ENCODE measurements at places on chromosomes 5 and 9. TPM values are rescaled to one million over a fixed set of nuclear protein-coding genes. Genes with fewer than 3 reads are reported as not detected.
A peak's percentile ranks its signal among the peaks of the same experiment; 100 is the strongest.

The IRX4 gene
- not detected for total RNA-seq

The GRIN1 gene
- total RNA-seq = not detected

The GIN1 gene
- 12.6 TPM for total RNA-seq

The PCDHA4 gene
- 0.88 TPM for total RNA-seq

DNA sequence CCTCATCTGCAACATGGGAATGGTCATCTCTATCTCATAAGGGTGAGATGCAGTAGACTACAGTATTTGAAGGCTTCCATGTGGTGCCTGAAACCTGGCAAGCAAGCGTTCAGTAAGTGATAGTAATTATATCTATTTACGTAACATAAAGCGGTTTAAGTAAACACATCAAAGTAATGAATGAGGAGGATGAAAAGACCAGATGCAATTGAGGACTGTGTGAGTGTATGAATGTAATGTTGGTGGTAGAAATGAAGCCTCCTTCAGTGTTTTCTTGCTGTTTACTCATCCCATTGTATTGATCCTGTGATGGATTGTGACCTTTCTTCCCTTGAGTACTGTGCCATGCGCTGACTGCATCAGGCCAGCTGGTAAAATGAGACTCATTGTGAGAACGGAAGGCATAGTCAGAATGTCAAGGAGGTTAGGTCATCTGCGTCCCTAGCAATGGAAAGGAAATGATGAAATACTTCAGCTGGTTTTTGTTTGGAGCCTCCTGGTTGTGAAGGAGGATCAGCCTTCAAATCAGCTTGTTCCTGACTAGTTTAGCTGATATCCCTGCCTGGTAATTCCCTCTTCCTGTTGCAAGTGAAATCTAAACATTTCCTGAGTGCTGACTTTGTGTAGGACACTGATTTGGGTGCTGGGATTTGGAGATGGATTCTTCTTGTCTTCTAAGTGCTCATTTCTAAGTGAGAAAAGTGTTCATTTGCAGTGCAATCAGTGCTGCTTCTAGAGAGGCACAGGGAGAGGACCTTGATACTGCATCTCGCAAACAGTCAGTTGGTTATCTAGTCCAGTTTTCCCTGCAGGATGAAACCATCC lies 35.6 kb downstream of the TNFSF8 start:
- no peaks in the 10 kb centered on the region for H3K27me3 ChIP-seq
- H3K4me3 ChIP-seq = no peak overlapping the region
- H3K4me1 ChIP-seq = no peaks in the 10 kb centered on the region
- no peak for DNase-seq

DNA sequence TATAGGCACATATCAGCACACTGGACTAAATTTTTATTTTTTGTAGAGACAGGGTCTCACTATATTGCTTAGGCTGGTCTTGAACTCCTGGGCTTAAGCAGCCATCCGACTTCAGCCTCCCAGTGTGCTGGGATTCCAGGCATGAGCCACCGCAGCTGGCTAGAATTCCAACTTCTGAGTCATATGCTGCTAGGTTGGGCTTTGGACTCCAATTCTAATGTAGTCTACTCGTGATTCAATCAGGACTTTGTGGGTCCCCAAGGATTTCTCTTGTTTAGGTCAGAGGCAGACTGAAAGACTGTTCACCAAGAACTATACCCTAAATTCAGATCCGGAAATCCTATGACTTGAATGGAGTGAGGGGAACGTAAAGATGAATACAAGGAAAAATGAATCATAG lies 68.2 kb upstream of the CHD1 start:
- H3K4me1 ChIP-seq = no peaks in the 10 kb centered on the region
- no peaks in the 10 kb centered on the region for H3K27me3 ChIP-seq
- H3K36me3 ChIP-seq = no peaks in the 10 kb centered on the region
- no peak for DNase-seq

DNA sequence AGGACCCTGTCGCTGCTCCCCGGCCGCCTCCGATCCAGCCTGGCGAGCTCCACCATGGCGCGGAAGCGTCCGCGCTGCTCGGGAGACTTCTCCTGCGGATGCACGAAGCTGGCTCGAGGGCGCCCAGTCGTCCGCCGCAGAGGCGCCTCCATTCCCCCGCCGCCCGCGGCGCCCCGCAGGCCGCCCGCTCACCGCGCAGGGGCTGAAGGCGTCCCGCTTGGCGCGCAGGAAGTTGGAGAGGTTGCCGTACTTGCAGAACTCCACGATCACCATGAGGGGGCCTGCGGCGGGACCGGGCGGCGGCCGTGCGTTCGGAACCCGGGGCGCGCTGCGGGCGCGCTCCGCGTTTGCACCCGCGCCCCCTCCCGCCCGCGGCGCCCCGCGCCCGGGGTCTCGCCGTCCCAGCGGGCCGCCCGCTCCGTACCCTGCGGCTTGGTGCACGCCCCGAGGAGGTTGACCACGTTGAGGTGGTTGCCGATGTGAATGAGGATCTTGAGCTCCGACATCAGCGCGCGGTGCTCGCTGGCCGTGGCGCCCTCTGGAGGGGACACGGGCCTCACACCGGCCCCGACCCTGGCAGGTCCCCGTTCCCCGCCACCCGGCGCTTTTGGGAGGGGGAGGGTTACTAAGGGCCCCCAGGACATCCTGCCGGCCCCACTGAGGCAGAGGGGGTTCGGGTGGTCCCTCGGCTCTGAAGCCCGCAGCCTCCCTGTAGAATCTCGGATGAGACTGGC lies 27.7 kb upstream of the SCGB3A1 start:
- no peak overlapping the region for H3K4me3 ChIP-seq
- H3K27me3 ChIP-seq = no peaks in the 10 kb centered on the region
- no peaks in the 10 kb centered on the region for H3K36me3 ChIP-seq
- no peak overlapping the region for H3K27ac ChIP-seq
- H3K4me1 ChIP-seq = no peaks in the 10 kb centered on the region

DNA sequence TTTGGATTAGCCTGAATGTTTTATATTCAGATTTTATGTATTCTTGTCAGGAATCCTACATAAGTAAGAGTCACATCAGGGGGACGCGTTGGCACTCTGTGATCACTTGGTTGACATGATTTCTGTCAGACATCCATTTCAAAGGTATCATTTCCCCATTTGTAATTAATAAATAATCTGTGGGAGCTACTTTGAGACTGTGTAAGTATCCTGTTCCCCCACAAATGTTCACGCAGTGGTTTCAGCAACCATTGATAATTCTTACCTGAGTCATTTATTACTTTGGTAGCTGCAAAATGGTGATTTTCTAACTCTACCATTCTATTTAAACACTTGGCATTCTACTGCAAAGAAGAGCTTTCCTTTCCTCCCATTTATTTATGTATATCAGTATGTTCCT lies 56.9 kb upstream of the TBC1D2 start:
- H3K27me3 ChIP-seq = no peaks in the 10 kb centered on the region
- H3K36me3 ChIP-seq = no peaks in the 10 kb centered on the region
- no peak for DNase-seq
- no peaks in the 10 kb centered on the region for H3K4me1 ChIP-seq
- no peak overlapping the region for H3K27ac ChIP-seq

GRCh38 chr9:76985581-76985980 lies 33.9 kb upstream of the FOXB2 start:
- H3K27ac ChIP-seq = no peak overlapping the region
- no peaks in the 10 kb centered on the region for H3K4me1 ChIP-seq
- no peak overlapping the region for H3K4me3 ChIP-seq
- H3K36me3 ChIP-seq = no peaks in the 10 kb centered on the region

DNA sequence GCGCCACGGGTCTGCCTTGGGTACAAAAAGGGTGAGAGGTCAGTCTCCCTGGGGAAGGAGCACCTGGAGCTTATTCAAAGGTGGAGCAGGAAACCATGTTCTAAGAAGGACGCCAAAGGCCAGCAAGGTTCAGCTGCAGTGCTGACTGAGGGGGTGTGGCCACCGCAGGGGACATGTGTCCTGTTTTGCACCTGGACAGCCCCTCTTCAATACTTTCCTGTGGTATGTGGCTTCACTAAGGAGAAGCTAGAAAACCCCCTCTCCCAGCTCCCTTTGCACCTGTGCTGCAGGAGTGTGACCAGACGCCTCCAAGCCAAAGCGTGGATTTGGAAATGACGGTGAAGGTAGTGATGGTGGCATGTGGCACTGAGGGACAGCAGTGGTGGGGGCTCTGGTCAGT lies 23.6 kb downstream of the TRIM14 start:
- no peak for DNase-seq
- no peak overlapping the region for H3K4me3 ChIP-seq
- no peaks in the 10 kb centered on the region for H3K36me3 ChIP-seq
- H3K4me1 ChIP-seq = no peaks in the 10 kb centered on the region

- no peak for DNase-seq
- peak overlapping the region; percentile 96 for H3K27ac ChIP-seq
- no peaks in the 10 kb centered on the region for H3K4me1 ChIP-seq
Measured at GRCh38 chr9:97985058-97985861, 2.1 kb downstream of the ANP32B start.

GRCh38 chr5:86983208-86983607 lies 284.5 kb upstream of the RASA1 start:
- H3K27me3 ChIP-seq = no peaks in the 10 kb centered on the region
- no peaks in the 10 kb centered on the region for H3K4me1 ChIP-seq
- H3K36me3 ChIP-seq = no peaks in the 10 kb centered on the region
- no peak for DNase-seq
- H3K4me3 ChIP-seq = no peak overlapping the region

- no peaks in the 10 kb centered on the region for H3K36me3 ChIP-seq
- H3K27ac ChIP-seq = no peak overlapping the region
- no peak overlapping the region for H3K4me3 ChIP-seq
- H3K27me3 ChIP-seq = no peaks in the 10 kb centered on the region
- no peak for DNase-seq
- no peaks in the 10 kb centered on the region for H3K4me1 ChIP-seq
Measured at GRCh38 chr5:181198905-181199519, 6.0 kb downstream of the TRIM7 start.

- peaks cover 78% of the 10 kb centered on the region for H3K4me1 ChIP-seq
- no peak for DNase-seq
- H3K4me3 ChIP-seq = no peak overlapping the region
- peak overlapping the region; percentile 100 for H3K27ac ChIP-seq
- H3K27me3 ChIP-seq = no peaks in the 10 kb centered on the region
Measured at GRCh38 chr9:121283080-121283398, 15.1 kb downstream of the GSN start.

DNA sequence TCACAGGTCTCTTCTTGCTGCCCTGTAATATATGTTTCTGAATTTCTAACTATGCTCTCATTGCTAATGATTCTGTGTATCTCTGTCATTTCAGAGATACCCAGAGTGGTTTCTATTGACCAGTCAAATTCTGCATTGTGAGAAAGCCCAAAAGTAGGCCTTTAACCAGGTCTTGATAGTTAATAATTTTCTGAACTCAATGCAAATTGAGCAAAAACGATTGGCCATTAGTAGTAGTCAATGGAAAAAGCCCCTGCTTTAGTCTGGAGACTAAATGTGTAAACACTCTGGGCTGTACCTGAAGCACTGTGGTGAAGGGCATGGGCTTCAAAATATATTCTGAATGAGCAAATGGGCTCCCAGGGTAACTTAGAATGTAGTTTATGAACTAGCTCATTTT lies 307.6 kb downstream of the ARL15 start:
- DNase-seq = no peak
- H3K4me3 ChIP-seq = no peak overlapping the region
- H3K36me3 ChIP-seq = no peaks in the 10 kb centered on the region
- no peaks in the 10 kb centered on the region for H3K27me3 ChIP-seq

GRCh38 chr5:158560170-158560569 lies 539.5 kb downstream of the EBF1 start:
- H3K4me3 ChIP-seq = no peak overlapping the region
- no peak overlapping the region for H3K27ac ChIP-seq
- no peaks in the 10 kb centered on the region for H3K4me1 ChIP-seq
- H3K27me3 ChIP-seq = no peaks in the 10 kb centered on the region
- DNase-seq = no peak

GRCh38 chr5:176594554-176594953 lies 15.4 kb downstream of the GPRIN1 start:
- no peaks in the 10 kb centered on the region for H3K27me3 ChIP-seq
- DNase-seq = no peak
- H3K36me3 ChIP-seq = no peaks in the 10 kb centered on the region
- no peak overlapping the region for H3K27ac ChIP-seq
- H3K4me3 ChIP-seq = no peak overlapping the region
- H3K4me1 ChIP-seq = no peaks in the 10 kb centered on the region

- no peak for DNase-seq
- no peak overlapping the region for H3K27ac ChIP-seq
- H3K4me1 ChIP-seq = no peaks in the 10 kb centered on the region
- H3K4me3 ChIP-seq = no peak overlapping the region
- H3K27me3 ChIP-seq = no peaks in the 10 kb centered on the region
- H3K36me3 ChIP-seq = no peaks in the 10 kb centered on the region
Measured at GRCh38 chr9:106324591-106325280, 538.2 kb upstream of the ZNF462 start.

- no peak for DNase-seq
- H3K36me3 ChIP-seq = no peaks in the 10 kb centered on the region
- no peak overlapping the region for H3K27ac ChIP-seq
- H3K27me3 ChIP-seq = no peaks in the 10 kb centered on the region
- no peak overlapping the region for H3K4me3 ChIP-seq
- H3K4me1 ChIP-seq = no peaks in the 10 kb centered on the region
Measured at GRCh38 chr5:139822553-139823425, 27.2 kb downstream of the PSD2 start.

DNA sequence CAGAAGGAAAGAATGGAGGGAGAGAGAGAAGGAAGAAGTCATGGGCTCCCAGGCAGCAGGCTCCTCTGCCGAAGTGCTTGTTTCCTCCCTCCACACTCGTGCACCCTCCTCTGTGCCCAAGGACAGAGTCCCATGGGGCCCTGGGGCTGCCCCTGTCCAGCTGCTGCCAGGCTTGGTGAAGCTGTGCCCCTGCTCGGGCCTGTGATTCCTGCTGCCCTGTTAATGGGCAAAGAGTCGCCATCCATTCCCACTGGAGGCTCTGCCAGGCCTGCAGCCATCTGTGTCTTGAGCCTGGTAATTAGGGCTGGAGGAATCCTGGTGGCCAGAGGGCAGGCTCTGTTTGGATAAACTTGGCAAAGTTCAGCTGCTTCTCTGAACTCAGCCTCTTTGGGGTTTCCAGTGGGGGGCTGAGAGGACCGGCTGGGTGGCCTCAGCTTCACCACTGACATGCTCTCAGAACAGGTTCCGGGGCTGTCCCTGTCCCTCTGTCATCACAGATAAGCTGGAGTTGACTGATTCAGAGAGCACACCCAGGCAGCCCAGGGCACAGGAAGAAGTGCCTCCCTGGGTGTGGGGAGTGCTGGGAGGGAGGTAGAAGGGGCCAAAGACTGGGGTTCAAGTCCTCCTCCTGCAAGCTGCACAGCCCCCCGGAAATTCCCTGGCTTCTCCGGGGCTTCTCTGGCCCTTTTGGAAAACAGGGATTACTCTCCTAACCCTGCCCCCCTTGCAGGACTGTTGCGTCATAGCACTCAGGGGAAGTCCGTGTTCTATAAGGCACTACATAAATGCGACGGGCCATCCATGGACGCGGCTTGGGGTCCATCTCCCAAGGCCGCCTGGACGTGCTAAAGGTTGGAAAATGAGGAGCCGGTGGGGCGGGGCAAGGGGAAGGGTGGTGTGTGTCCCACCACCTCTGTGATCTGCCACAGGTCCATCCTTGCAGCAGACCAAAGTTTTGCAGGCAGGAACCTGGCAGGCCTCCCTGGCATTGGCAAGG lies 154.8 kb downstream of the PAX5 start:
- H3K27ac ChIP-seq = no peak overlapping the region
- H3K4me1 ChIP-seq = no peaks in the 10 kb centered on the region
- no peaks in the 10 kb centered on the region for H3K27me3 ChIP-seq
- no peak for DNase-seq
- no peak overlapping the region for H3K4me3 ChIP-seq

Data from uterus (tissue), 4 donors.